Naive thymus-derived CD8-positive, alpha-beta T cell (primary cell): ENCODE measurements at places on chromosomes 5 and 9. TPM values are rescaled to one million over a fixed set of nuclear protein-coding genes. Genes with fewer than 3 reads are reported as not detected.

DNA sequence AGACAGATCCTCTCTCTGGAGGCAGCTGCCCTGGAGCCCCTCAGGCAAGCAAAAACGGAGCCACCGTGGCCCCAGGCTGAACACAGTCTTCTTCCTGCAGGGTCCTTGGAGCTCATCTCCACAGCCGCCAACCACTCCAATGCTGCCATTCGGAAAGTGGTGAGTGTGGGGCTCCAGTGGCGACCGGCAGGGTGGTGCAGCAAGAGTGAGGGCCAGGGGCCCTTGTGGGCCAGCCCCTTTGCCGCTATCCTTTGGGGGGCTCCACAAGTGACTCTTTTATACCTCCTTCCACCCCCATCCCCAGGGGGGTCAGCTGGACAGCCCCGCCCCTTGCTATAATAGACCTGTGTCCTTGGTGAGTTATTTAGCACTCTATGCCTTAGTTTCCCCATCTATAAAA lies 47.4 kb upstream of the SUSD3 start:
- H3K27ac ChIP-seq, result no peak overlapping the region
- no peaks in the 10 kb centered on the region for H3K27me3 ChIP-seq
- no peak for DNase-seq
- no peak overlapping the region for H3K4me3 ChIP-seq

- no peak overlapping the region for H3K27ac ChIP-seq
- H3K27me3 ChIP-seq, result no peaks in the 10 kb centered on the region
- DNase-seq, result no peak
These were observed 137.8 kb downstream of the MEF2C start for GRCh38 chr5:88745093-88745696.

DNA sequence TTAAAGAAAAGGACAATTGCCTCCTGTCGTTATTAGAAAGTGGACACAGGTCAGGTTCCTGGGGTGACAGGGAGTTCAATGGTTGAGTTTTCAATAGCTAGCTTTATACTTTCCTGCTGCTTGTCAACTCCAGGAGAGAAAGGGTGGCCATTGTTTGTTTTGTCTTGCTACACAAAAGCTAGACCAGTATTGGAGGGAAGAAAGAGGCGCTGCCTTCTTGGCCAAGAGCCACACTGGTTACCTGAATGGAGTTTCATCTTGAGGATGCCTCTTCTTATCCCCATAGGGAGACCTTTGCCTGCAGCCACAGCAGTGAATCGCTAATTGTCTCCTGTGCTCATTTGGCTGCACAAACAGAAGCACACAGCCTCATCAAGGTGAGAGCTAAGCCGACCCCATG lies 279.4 kb upstream of the GRIA1 start:
- H3K4me3 ChIP-seq, result no peak overlapping the region
- H3K36me3 ChIP-seq, result peaks cover 10% of the 10 kb centered on the region
- H3K27me3 ChIP-seq, result no peaks in the 10 kb centered on the region
- DNase-seq, result no peak

DNA sequence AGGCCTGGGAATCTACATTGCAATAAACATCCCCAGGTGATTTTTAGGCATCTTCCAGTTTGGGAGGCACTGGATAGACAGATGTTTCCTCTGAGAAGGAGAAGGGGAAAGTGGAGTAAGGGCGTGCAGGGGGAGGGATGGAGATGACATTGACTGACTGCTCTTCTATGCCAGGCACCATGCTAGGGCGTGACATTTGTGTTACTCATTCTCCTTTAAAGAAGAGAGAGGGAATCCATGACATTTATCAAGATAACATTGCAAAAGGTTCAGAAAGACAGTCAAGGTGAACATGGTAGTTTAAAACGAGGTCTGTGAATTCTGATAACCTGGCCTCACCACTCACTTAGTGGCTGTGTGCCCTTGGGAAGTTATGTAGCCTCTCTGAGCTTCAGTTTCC lies 35.8 kb downstream of the FGF1 start:
- no peak for DNase-seq
- H3K4me1 ChIP-seq, result no peaks in the 10 kb centered on the region
- H3K27ac ChIP-seq, result no peak overlapping the region
- no peak overlapping the region for H3K4me3 ChIP-seq

Gene MCIDAS
- total RNA-seq, result not detected

Gene DRD1
- total RNA-seq, result not detected

Gene GARIN3
- not detected for total RNA-seq

- no peak for DNase-seq
- H3K4me3 ChIP-seq, result no peak overlapping the region
- H3K36me3 ChIP-seq, result no peaks in the 10 kb centered on the region
- no peaks in the 10 kb centered on the region for H3K4me1 ChIP-seq
These were observed 146.1 kb downstream of the TMEM167A start for GRCh38 chr5:82931110-82931509.

DNA sequence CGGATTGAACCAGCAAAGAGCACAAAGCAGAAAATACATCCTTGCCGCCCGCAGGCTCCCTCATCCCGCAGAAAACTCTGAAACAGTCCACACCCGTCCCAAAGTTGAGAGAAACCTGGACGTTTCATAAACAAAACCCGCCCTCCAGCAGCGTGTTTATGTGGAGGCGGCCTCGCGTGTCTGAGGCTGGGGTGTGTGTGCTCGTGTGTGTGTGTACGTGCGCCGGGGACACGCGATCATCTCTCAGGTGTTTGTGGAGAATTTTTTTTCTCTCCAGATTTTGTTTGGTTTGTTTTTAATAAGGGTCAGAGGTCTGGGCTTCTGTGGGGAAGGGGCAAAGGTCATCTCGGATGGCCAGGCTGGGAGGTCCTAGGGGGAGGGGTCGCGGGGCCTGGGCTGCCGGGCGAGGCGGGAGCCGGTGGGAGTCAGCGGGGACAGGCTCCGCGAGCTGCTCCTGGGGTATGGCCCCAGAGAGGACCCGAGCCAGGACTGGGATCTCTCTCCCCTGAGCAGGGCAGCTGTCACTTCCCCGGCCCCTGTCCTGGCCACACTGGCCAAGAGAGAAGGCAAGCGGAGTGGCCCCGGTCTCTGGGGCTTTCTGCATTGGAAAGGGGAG lies 206.4 kb downstream of the C9orf50 start:
- H3K27ac ChIP-seq, result peak overlapping the region; percentile 98
- H3K4me1 ChIP-seq, result peaks cover 15% of the 10 kb centered on the region
- no peaks in the 10 kb centered on the region for H3K27me3 ChIP-seq
- DNase-seq, result peak; percentile 63
- H3K36me3 ChIP-seq, result no peaks in the 10 kb centered on the region

DNA sequence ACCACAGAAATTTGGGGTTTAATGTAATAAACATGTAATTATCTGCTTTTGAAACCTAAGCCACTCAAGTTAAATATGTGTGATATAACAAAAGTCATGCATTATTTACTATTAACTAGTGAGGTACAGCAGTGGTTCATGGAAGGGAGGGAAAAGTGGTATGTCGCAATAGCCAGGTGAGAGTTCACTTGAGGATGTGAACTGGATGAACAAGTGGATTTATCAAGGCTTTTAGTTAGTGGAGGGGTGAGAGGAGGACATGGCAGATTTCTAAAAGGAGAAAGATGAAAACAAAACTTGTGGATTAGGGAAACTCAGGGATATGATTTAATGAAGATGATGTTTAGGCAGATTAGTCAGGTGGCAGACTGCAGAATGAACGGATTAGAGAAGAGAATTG lies 141.3 kb upstream of the NFIB start:
- H3K4me3 ChIP-seq, result no peak overlapping the region
- DNase-seq, result no peak
- H3K36me3 ChIP-seq, result no peaks in the 10 kb centered on the region
- H3K27ac ChIP-seq, result no peak overlapping the region
- H3K27me3 ChIP-seq, result peaks cover 6% of the 10 kb centered on the region
- H3K4me1 ChIP-seq, result no peaks in the 10 kb centered on the region

DNA sequence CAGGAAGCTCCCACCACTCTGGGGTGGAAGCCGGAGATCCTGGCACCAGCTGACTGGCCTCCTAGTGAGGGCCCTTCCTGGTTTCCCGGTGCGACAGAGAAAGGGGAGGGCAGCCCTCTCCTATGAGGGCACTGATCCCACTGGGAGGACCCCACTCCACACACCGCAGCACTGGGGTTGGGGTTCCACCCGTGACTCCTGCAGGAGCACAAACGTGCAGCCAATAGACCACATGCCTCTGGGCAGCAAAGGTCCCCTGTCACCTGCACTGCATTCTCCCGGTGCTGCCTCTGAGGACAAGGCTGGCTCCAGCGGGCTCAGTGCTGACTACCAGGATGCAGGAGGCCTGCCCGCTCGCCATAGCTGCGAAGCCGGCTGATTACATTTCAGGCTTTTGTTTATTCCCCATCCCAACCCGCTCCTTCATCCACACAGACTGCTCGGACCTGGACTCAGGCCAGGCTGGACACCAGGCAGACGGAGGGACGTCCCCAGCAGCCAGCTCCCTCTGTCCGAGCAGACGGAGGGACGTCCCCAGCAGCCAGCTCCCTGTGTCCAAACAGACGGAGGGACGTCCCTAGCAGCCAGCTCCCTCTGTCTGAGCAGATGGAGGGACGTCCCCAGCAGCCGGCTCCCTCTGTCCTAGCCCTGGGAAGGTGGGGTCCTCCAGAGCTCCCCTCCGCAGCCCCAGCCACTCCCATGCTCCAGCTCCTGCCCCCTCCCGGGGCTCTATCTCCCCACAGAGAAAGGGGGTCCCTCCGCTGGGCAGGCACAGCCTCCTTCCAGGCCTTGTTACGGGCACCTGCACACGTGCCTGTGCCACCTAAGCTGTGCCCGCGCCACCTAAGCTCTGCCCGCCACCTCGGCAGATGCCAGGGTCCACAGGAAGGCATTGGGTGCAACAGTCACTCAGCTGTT lies 8.8 kb upstream of the CEP72 start:
- H3K4me1 ChIP-seq, result peaks cover 15% of the 10 kb centered on the region
- H3K4me3 ChIP-seq, result no peak overlapping the region
- H3K27me3 ChIP-seq, result peaks cover 23% of the 10 kb centered on the region
- no peak overlapping the region for H3K27ac ChIP-seq
- DNase-seq, result no peak

DNA sequence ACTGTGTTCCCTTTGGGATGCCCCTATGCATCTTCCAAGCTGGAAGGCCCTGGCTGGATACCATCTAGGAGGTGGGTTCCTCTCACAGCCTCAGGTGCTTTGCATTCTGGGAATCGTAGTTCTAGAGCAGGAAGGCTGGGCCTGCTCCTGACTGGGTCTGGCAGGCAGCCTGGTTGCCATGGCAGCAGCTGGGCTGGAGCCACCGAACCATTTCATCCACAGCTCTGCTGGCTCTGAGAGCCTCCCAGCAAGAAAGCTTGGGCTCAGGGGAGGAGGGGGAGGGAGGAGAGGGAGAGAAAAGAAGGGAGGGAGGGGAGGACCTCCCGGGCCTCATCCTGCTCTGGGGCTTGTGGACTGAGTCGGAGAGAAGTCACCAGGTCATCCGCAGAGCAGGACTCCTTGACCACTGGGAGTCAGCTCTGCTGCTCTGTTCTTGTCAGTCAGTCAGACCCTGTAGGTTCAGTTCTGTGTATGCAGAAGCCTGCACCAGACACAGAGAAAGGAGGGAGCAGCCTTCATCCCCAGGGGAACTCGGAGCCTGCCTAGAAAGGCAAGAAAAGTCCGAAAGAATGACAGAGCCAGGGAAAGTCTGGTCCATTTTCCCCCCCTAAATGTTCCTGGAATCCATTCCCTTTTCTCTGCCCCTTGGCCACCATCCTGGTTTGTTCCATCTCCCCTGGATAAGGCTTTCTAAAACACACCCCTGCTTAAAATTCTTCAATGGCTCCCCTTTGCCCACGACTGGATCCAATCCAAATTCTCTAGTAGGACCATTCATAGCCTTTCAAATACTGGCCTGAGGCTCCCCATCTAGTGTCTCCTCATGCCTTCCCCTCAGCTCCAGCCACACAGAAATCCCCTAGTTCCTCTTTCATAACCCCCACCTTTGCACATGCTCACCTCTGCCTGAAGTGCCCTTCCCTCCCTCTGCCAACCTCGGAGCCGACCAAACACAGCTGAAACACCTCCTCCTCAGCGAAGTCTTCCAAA lies 65.4 kb upstream of the ARAP3 start:
- DNase-seq, result no peak
- H3K27ac ChIP-seq, result no peak overlapping the region
- H3K36me3 ChIP-seq, result no peaks in the 10 kb centered on the region
- H3K27me3 ChIP-seq, result peaks cover 37% of the 10 kb centered on the region
- H3K4me3 ChIP-seq, result no peak overlapping the region

Gene EDIL3
- total RNA-seq, result not detected

Gene ZSWIM6
- total RNA-seq, result 11.6 TPM

DNA sequence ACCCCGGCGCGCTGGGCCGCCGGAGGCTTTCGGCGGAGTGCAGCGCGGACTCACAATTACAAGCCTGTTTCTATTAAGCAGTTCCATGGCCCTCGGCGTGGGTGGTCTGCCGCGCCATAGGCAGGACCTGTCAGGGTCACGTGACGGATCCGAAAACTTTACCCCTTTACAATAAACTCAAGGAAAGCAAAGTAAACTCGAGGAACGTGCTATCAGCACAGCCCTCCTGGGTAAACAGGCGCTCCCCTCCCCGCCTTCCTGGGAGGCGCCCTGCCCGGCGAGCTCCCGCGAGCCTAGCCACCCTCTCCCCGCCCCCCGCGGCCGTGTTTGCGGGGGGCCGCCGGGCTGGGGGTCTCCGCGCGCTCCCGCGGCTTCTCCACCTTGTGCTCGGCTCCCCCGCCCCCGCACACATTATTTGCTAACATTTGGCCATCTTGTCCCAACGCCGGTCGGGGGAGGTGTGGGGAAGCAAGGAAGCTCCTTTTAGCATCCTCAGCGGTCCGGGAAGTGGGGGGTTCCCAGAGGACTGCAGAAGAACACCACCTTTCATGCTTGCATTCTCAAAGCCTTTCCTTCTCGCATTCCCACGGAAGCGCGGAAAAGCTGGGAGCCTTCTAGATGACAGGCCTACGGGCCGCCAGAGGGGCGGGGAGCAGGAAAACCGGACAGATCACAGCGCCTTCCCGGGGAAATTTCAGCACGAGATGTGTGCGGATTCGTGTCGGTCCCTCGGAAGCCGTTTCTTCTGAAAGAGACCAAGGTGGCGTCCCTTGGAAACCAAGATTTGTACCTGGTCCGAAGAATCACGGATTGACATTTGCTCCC lies at the start of gene PTCH1:
PTCH1 (minus strand) TSS at position 238 of the 825 bp plus-strand sequence.
- peak within 1 kb of the TSS; percentile 67 for H3K27ac ChIP-seq
- peak within 1 kb of the TSS; percentile 99 for H3K4me3 ChIP-seq
- H3K4me1 ChIP-seq, result peaks cover 25% of the 10 kb centered on the region
- peaks cover 12% of the 10 kb centered on the region for H3K36me3 ChIP-seq
- peak; percentile 57 for DNase-seq
- no peaks in the 10 kb centered on the region for H3K27me3 ChIP-seq

Gene TRIM36
- not detected for total RNA-seq

DNA sequence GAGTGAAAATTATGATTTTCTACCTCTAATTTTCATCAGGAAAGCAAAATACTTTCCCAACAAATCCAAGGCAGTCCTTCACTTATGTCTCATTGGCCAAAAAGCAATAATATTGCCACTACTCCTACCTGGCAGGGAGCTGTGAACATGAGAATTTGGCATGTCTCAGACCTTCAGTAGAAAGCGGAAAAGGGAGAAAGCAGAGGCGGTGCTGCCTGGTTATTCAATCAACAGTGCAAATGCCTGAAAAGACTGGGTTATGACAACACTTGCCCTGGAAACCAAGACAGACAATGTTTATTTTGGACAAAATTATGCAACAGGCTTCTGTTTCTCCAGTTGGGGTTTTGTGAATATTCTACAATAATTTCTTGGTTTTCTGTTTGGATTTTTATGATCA lies 194.4 kb downstream of the TAF11L14 start:
- no peak for DNase-seq
- H3K27ac ChIP-seq, result no peak overlapping the region
- no peaks in the 10 kb centered on the region for H3K27me3 ChIP-seq
- no peaks in the 10 kb centered on the region for H3K4me1 ChIP-seq
